ENCODE measurements at places on chromosomes 6 and 20. TPM values are rescaled to one million over a fixed set of nuclear protein-coding genes. Genes with fewer than 3 reads are reported as not detected.

HLA-DPA1 gene
- not detected for total RNA-seq

MACROD2 gene
- total RNA-seq = 8.5 TPM

TP53INP2 gene
- total RNA-seq = 4.9 TPM

DNA sequence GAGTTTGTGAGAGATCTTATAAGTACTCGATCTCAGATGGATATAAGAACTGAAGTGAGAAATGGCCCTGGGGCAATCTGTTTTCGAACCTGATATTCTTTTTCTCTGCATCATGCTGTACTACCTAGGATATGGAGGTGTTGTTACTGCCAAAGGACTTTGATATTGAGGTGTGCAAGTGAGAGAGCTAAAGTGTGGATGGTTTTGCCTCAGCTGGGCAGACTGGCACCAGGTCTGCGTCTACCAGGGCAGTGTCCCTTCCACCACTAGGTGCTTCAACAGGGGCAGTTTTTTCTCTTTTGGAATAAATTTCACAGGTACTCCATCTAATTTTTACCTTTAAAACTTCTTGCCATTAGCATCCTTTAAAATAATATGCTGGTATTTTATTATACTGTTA lies 35.0 kb downstream of the ADGRG6 start:
- H3K4me3 ChIP-seq = no peak overlapping the region
- no peak for DNase-seq
- no peak overlapping the region for H3K27ac ChIP-seq
- H3K27me3 ChIP-seq = no peaks in the 10 kb centered on the region
- H3K4me1 ChIP-seq = no peaks in the 10 kb centered on the region
- H3K36me3 ChIP-seq = no peaks in the 10 kb centered on the region

DNA sequence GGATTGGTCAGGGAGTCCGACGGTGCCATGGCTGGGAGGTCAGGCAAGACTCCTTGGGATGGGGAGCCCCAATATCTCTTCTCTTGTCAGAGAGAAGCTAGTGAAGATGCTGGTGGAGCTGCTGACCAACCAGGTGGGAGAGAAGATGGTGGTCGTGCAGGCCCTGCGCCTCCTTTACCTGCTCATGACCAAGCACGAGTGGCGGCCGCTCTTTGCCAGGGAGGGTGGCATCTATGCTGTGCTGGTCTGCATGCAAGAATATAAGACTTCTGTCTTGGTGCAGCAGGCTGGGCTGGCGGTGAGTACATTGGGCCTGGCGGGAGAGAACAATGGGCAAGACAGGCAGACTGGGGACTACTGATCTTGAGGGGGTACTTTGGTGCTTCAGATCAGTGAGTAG lies 10.9 kb downstream of the CUL9 start:
- no peak overlapping the region for H3K4me3 ChIP-seq
- no peaks in the 10 kb centered on the region for H3K27me3 ChIP-seq
- no peak for DNase-seq
- H3K4me1 ChIP-seq = no peaks in the 10 kb centered on the region
- no peak overlapping the region for H3K27ac ChIP-seq

GRCh38 chr6:8276148-8276547 lies 159.2 kb downstream of the SLC35B3 start:
- H3K27me3 ChIP-seq = peaks cover 6% of the 10 kb centered on the region
- no peak overlapping the region for H3K4me3 ChIP-seq
- H3K4me1 ChIP-seq = no peaks in the 10 kb centered on the region
- no peak overlapping the region for H3K27ac ChIP-seq
- DNase-seq = no peak

DNA sequence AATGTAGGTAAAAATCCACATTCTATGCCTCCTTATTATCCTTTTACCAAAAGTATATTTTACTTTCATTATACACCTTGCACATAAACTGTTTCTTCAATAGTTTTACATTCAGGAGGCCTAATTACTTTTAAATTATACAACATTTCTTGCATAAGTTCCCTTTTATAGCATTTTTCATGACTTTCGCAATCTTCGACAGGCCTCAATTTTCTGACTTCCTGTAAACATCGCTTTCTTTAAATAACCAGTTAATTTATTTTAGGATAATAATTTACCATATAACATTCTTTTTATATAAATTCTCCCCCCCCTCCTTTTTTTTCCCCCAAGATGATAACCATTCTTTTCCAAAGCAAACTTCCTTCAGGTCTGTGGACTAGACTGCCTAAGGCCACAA lies 9.2 kb downstream of the SLC35A1 start:
- no peak overlapping the region for H3K27ac ChIP-seq
- no peaks in the 10 kb centered on the region for H3K36me3 ChIP-seq
- DNase-seq = no peak
- H3K4me1 ChIP-seq = no peaks in the 10 kb centered on the region
- no peak overlapping the region for H3K4me3 ChIP-seq

Measured in PC-9 (cell line).